Neural cell (in vitro differentiated cells): ENCODE measurements at places on chromosomes 7 and 10. TPM values are rescaled to one million over a fixed set of nuclear protein-coding genes. Genes with fewer than 3 reads are reported as not detected.

The GRM3 gene
- polyA plus RNA-seq, result 15.9 TPM in 2 replicates

The PAPSS2 gene
- polyA plus RNA-seq, result 0.24 and 0.36 TPM in 2 replicates

The PAX4 gene
- not detected in 2 replicates for polyA plus RNA-seq

The CTNNA3 gene
- polyA plus RNA-seq, result 0.06 and 0.14 TPM in 2 replicates

The ERV3-1 gene
- 48.5 and 53.4 TPM in 2 replicates for polyA plus RNA-seq

The LEP gene
- not detected in 2 replicates for polyA plus RNA-seq

The TACC2 gene
- polyA plus RNA-seq, result 17.6 and 19.9 TPM in 2 replicates

The KCNIP2 gene
- polyA plus RNA-seq, result 8.9 and 10.0 TPM in 2 replicates

The CPA4 gene
- 8.9 and 9.2 TPM in 2 replicates for polyA plus RNA-seq

The PMS2 gene
- polyA plus RNA-seq, result 14.0 and 17.4 TPM in 2 replicates

The LRRC17 gene
- polyA plus RNA-seq, result 6.7 and 8.6 TPM in 2 replicates

The NEUROG3 gene
- not detected in 2 replicates for polyA plus RNA-seq

The NKX1-2 gene
- polyA plus RNA-seq, result 0.16 and 0.19 TPM in 2 replicates

The CHST12 gene
- polyA plus RNA-seq, result 6.4 and 8.6 TPM in 2 replicates

The CLDN3 gene
- not detected in 2 replicates for polyA plus RNA-seq
